Activated CD4-positive, alpha-beta T cell treated with anti-CD3 and anti-CD28 coated beads for 24 hours (primary cell): ENCODE measurements at places on chromosomes 12 and 14.

DNA sequence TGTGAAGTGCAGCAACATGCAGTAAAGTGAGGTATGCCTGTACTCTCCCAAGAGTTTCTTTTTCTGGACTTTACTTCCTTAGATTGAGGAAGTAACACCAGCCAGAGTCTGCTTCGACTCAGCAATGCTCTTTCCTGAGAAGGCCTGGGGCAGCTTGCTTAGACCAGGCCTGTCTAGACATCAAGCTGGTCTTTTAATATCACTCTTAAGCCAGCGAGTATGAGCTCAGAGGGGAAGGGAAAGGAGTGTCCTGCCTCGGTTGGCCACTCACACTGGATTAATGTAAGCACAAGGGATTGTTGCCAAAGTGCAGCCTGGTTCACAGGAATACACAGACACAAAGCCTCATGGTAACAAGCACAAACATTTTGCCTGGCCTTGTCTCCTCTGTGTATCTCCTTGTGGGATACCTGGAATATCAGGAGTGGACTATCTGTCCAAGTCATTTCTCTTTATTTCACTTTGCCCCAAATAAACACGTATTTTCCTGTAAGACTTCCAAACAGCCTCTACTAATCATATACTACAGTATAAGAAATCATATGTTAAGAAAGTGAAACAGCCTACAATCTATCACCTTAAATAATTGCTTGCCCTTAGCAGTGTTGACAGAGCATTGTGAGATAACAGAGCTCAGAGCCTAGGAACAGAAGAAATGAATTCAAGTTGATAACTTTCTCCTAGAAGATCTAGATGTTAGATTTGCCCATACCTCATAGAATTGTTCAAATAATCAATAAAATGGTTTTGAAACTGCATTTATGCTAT, 121.2 kb upstream of the DAAM1 start:
- DNase-seq = no peak

- no peak for DNase-seq
Observed at GRCh38 chr12:19055589-19055988, 73.9 kb upstream of the PLEKHA5 start.

DNA sequence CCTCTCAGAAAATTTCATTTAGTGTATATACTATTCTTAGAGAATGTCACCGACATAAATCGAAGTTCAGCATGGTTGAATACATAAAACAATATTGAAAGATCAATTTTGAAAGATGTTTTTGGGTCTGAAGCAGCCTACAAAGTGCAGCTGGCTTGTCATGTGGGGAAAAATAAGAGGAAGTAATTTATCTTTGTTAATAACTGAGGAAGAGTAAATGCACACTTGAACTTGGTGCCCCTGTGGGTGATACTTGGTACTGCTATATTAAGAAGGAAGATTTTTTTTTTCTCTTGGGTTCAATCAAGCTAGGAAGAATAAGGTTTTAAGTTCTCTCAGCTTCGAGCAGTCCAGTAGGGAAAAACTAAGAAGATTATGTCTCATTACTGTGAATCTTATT, 661.3 kb downstream of the RPL10L start:
- no peak for DNase-seq

- no peak for DNase-seq
Observed at GRCh38 chr14:52937306-52937705, 13.5 kb downstream of the FERMT2 start.
